CD4-positive, alpha-beta T cell treated with Interferon alpha-2 for 1 hour (primary cell): ENCODE measurements at places on chromosomes 1 and 21.

GRCh38 chr1:110155878-110156522 is 5.7 kb downstream of the SLC6A17 start:
- DNase-seq = no peak

DNA sequence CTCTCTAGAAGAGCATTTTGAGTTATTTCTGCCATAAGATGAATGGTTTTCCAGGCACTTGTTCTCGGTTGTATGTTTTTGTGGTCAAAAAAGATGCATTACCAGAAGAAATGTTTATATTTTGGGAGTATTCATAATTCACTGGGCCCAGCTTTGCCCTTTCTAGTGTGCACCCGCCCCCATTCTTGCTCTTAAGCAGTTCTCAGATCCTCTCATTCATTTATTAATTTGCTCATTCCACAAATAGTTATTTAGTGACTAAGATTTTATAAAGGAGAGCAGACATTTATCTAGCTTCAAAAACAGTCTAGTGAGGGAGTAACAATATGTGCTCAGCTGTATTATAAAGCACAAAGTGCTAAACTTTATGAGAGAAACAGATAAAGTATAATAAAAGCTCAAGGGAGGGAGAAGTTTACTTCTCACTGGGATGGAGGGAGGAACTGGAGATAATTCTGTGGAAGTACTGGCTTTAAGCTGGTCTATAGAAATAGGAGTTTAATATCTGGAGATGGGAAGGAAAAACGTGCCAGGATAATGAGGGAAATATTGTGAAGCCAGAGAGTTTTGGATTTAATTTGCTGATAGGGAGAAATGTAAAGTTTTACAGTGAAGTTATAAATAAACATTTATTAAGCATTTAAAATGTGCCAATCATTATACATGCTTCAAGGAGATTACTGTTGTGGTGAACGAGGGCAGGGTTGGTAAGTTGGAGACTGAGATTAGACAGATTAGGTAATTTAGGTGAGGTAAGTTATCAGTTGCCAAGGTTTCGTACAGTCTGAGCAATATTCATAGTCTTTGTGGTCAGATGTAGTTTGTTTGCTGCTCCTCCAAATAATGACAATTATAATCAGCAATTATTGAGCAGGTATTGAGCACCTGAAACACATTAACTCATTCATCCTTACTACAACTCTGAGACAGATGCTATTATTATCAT is 9.1 kb upstream of the MACF1 start:
- peak; percentile 74 for DNase-seq

DNA sequence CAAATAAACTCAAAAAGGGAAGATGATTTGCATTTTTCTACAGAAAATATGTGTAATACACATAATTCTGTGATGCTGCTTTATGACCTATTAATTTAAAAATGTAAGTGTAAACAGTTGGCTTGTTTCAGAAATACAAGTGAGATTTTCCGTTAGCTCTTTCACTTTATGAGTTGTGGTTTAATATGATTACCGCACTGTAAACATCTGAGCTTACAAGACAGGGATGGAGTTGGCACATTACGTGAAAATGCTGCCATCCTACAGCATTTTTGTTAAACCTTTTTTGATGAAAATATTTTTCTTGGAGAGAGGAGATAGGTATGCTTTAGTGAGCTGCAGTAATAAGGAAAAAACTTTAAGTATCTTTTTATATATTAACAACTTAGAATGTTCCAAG is 426.8 kb upstream of the ADAMTS5 start:
- no peak for DNase-seq

- no peak for DNase-seq
Measured at GRCh38 chr1:192005976-192006375, 152.3 kb upstream of the RGS18 start.

DNA sequence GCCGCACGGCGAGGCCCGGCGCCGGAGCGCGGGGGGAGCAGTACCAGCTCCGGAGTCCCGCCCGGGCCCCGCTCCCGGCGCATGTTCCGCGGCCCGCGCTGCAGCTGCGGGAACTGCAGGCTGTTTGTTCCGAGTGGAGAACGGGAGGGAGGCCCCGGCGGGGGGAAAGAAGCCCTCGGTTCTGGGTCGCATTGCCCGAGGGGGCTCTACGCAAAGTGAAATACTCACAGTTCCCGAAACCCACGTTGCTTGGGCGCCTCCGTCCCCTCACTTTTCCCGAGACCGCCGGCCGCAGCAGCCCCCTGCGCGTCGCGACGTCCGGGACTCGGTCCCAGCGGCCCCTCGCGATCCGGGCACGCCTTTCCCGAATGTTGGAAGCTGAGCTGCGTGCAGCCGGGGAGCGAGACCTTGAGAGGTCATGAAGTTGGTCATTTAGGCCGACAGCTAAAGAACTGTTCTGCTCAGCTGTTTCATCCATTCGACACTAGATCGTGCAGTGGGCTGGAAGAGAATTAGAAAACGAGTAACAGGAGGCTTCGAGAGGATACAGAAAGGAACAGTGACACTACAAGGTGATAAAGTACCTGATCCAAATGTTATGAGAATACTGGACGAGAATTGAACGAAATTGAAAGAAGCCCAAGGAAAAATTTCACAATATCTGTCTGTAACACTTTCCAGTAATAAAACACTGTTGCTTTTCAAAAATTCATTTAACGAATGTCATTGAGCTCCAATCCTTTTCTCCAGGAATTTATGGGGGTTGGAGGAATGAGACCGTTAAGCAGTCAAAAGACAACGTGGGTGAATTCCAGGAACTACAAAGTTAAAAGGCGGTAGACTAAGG is 657 bp upstream of the LIN9 start:
- no peak for DNase-seq

DNA sequence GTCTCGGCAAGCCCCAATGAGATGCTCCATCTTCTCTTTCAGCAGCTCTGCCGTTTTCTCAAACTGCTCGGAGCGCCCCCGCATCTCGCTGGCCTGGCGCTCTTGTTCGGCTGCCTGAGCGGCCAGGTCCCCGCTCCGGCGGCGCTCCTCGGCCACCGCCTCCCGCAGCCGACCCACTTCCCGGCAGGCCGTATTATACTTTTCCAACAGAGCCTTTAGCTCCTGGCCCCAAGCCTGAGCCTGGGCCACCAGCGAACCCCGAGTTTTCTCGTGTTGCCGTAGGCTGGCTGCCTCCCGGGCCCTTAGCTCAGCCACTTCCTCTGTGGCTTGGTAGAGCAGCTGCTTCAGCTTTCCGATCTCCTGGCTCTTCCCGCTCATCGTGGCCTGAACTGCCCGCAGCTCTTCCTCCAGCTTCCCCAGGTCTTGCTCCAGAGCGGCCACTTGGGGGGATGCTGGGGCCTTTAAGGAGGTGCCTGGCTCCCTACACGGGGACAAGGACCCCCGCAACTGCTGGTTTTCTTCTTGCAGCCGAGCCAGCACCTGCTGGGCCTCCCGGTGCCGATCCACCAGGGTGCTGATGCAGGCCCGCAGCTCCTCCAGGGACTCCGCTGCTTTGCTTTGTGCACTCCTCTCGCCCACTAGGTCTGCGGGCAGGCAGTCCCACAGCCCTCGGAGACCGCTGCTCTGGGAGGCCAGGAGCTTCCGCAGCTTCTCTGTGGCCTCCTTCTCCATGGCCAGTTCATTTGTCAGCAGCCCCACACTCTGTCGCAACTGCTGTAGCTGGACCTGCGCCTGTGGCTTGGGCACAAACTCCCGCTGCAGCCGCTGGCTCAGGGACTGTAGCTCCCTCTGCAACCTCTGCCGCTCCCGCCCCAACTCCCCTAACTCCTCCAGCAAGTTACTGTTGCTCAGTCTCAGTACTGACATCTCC is 13.4 kb upstream of the PIAS3 start:
- peak; percentile 38 for DNase-seq

DNA sequence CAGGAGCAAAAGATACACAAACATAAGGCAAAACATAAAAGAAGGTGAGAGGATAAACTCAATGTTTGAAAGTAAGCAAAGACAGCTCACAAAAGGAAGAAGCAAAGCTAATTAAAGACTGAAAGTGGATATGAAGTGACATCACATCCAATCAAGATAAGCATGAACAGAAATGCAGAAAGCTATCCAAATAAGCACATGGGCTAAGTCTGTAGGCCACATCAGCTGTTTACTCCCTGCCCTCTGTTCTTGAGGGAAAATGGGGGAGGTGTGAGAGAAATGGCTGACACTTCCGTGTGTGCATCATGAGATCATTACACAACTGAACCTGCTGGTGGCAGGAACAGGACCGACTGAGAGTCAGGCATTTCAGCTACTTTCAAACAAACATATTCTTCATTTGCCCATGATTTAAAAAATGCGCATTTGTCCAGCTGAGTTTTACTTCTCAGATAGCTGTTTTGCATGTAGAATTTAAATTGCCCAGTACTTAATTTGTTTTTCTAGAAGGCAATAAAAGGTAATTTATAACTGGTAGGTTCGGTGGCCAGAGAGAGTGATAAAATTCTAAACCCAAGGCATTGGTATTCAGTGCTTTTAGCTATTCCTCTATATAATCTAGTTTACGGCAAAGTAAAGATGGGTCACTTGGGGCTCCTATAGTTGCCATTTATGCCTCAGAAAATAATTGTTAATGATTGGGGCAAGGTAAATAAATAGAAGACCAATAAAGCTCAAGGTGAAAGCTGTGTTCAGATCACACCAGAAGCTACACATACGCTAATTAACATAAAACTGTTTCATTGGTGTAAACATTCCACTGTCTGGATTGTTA is 27.2 kb upstream of the MAN1A2 start:
- DNase-seq = peak; percentile 54
